ENCODE measurements at places on chromosomes 1 and 21. TPM values are rescaled to one million over a fixed set of nuclear protein-coding genes. Genes with fewer than 3 reads are reported as not detected.

Gene GBP4
- total RNA-seq, result 2.9 TPM

DNA sequence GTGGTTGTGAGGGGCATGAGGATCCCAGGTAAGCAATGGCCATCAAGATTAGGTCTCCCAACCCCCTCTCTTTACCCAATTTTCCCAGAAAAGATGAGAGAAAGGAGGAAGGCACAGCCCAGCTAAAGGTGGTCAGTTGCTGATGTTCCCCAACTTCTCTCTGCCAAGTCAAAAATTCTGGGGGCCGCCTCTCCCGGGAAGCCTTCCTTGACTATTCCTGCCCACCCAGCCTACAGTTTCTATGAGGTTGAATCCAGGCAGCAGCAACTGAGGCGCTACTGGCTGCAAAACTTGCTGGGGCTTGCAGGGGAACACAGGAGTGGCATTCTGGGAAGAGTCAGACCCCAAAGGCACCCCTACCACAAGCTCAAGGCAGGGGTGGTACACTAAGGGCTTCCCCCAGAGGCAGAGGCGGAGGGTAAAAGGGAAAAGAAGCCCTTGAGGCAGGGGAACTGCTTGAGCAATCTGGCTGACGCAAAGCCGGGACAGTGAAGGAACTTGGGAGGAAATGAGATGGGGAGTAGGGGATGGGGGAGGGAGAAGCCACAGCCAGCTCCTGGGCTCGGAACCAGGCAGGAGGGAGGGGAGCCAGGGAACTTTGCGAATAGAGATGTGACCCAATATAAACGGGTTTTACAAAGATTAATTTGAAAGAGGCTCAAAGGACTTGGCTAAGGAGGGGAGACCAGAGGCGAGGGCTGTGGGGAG, 31.2 kb downstream of the SDC3 start:
- peak; percentile 78 for DNase-seq

GRCh38 chr1:42379794-42380585, 602 bp upstream of the RIMKLA start:
- no peak for DNase-seq

DNA sequence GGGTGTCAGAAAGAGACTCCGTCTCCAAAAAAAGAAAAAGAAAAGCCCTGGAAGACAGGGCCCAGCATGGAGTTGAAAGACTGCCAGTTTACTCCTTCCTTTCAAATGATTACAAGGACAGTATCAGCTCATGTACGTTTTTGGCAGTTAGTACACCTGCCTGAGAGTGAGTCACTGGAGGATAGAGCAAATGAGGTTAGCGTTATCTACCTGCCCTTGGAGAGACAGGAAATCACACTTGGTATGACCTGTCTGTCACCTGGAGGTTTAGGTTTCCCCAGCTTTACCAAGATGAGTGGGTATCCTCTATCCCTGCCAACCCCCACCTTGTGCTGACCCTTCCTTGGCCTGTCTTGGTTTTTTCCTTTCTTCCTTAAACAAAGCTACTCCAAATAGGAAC, 96.8 kb upstream of the BMP8A start:
- DNase-seq, result no peak

DNA sequence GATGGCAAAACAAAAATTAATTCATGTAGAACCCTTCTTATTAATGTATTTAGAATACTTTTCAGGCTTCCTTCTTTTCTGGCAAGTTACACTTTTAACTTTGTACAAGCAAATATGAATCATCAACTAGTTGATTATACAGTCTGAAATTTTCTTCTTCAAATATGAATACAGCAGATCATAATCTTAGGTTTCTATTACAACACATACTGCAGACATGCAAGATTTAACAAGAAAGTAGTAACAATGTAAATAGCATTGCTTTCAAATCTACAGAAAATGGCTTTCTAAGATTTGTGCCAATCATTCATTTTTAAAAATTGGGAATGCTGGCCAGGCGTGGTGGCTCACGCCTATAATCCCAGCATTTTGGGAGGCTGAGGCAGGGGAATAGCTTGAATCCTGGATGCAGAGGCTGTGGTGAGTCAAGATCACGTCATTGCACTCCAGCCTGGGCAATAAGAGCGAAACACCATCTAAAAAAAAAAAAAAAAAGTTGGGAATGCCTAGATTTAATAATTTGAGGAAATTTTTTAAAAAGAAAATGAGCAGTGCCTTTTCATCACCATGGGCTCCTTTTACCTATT, 68.4 kb upstream of the DPYD start:
- no peak for DNase-seq

DNA sequence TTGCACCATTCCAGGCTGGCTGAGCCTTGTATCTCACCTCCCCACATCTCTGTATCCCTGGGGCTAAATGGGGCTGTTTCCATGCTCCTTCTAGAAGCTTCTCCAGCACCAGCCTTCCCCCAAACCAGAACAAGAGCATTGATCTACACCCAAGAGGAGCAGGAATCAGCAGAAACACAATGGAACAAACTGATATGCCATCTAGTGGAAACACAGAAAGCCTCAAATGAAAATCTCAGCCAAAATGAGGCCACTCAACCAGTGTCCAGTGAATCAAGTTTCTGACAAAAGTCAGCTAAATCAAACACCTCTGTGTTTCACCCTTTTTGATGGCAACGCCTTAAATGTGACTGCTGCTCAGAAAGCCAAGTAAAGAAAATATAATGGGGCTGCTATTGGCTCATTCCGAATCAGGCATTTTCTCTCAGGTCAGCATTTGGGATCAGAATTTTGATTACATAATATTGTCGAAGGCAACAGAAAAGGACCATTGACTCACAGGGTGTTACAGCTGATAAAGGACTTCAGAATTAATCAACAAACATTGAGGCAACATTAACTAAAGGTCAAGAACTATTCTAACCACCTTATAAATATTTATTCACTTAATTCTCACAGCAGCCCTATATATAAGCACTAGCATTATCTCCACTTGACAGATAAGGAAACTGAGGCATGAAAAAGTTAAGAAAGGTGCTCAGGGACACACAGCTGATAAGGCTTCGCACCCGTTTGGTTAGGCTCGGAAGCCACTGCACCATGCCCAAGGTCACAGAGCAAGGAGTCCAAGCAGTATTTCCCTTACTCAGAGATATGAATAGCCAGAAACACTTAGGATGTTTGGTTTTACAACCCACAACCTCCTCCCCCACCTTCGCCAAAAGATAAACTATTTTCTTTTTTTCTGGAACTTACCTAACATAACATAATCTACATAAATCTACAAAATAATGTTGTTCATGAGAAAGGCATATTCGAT, 85.8 kb upstream of the KCNJ15 start:
- no peak for DNase-seq

- peak; percentile 55 for DNase-seq
These were observed 165.6 kb downstream of the DSCAM start for GRCh38 chr21:40681164-40681859.
